ENCODE measurements at places on chromosomes 13 and 19.

DNA sequence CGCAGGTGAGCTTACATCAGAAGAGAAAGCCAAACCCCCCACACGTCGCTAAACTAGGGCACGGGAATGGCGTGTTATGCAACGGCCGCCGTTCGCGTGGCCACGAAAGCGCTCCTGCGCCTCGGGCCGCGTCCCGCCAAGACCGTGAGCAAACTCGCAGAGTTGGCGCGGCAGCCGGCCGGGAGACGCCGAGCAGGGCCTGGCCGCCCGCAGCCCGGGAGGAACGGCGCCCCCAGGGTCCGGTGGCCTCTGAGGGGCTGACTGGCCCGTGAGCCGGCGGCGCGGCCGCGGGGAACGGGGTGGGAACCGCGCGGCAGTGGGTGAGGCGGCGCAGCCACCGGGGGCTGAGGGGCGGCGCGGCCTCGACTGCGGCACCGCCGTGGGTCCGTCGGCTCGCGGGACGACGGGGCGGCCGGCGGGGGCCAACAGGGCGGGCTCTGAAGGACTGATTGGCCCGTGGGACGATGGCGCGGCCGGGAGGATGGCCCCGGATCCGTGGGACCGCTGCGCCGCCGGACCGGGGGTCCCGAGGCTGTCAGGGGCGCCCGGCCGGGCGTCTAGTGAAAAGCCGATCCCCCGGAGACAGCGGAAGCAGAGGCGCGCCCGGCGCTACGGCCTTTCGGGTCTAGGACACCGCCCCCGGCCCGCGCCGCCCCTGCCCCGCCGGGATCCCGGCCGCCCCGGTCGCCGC lies 903 bp downstream of the LATS2 start:
- DNase-seq = no peak

DNA sequence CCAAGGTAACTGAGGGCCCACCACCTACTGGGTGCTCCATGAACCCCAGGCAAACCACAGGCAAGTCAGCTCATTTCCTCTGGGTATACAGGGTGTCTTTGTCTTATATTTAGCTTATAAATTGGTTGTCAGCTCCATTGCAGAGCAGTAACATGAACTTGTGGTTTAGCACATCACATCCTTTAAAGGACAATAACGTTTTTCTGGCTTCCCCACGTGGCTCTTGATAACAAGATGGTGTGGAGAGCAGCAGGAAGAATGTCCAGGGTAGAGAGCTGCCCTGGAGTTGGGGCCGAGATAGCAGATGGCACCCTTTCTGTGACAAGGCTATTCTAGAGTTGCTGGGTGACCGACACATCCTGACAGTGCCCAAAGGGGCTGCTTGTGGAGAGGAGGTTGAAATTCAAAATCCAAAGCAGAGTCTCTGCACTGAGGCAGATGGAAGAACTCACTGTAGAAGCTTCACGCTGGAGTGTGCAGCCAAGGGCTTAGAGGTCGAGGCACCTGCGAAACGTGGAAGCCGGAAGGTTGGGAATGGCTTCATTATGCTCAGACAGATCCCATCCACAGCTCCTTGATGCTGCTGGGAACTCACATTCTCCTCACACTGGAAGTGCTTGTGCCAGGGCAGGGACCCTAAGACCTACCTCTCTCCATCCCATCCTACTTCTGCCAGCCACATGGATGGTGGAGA lies 133.0 kb upstream of the FRY start:
- DNase-seq = no peak

- DNase-seq = no peak
Observed at GRCh38 chr13:41502031-41502430, 44.7 kb downstream of the RGCC start.

DNA sequence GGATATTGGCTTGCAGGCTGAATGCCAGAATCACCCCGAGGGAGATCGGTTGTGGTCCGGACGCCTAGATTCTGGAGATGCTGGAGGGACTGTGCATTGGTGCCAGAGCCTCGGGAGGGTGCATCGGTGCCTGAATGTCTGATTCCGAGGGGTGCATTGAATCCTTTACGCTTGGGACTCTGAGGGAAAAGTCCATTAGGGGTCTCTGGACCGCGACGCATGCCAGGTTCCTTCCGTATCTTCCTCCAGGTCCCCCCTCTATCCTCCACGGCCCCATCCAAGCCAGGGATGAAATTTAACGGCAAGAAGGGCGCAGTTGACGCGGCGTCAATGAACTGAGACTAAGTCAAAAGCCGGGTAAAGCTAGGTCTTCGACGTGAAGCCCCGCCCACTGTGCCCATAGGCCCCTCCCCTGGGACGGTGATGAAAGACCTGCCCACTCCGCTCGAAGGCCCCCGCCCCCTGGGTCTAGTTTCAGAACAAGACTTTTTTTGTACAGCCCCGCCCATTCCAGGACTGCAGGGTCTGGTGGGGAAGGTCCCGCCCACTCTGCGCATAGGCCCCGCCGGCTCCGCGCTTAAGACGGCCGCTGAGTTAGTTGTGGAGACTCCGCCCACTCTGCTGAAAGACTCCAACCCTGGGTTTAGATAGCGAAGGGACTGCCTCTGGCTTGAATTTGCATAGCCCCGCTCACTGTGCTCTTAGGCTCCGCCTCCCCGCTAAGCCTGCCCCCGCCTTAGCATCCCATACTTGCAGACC lies 737 bp downstream of the ZNF575 start:
- DNase-seq = peak; percentile 99

DNA sequence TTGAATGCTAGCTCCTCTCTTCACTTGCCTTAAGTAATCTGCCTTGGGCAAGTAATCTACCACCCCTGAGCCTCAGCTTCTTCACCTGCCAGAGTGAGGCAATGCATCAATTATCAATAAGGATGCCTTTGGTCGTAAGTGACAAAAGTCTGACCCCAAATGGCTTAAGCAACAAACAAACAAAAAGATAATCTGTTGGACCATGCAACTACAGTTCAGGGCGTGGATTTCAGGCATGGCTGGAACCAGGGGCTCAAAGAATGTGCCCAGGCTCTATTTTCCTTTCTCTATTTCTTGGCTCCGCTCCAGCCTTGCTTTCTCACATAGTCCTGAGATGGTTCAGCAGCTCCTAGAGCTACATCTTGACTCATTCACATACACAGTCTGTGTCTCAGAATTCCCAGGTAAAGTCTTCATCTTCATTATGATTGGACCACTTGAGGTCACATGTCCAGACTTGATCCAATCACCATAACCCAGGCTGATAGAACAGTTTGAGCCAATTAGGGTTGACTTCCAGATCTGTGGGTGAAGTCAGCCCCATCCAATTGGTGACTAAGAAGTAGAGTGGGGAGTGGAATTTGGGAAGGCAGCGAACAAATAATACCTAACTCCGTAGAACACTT lies 29.6 kb downstream of the ACSBG2 start:
- peak; percentile 6 for DNase-seq

DNA sequence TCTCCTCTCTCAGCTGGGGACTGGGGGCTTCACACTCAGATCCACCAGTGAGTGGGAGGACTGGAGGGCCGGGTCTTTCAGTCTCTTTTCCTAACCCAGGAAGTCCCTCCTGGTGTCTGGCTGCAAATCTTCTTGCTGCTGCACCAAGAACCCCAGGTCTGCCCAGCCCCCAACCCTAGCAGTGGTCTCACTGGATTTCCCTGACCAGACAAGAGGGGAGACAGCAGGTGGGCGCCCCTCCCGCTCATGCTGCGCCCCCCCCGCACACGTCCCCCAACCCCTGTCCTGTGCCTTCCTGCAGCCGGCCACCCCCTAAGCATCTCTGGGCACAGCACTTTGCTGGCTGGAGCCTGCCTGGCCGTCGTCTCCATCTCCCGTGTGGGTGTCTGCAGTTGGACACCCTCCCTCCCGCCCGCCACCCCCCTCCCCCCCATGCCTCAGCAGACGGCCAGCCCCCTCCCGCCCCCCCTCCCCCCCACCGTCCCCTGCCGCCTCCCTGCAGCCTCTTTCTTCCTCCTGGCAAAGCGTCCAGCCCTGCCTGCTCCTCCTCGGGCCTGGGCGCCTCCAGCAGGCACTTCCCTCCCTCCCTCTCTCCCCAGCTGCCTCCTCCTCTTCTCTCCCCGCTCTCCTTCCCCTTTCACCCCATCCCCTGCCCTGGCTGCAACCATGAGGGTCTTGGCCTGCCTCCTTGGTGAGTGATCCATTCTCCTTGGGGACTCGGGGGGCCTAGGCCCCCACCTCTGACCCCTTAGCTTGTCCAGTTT lies at the start of gene SSC5D:
SSC5D (plus strand) TSS at position 513 of the 764 bp plus-strand sequence; CDS start at position 667, 154 bp downstream.
- DNase-seq = peak; percentile 70

DNA sequence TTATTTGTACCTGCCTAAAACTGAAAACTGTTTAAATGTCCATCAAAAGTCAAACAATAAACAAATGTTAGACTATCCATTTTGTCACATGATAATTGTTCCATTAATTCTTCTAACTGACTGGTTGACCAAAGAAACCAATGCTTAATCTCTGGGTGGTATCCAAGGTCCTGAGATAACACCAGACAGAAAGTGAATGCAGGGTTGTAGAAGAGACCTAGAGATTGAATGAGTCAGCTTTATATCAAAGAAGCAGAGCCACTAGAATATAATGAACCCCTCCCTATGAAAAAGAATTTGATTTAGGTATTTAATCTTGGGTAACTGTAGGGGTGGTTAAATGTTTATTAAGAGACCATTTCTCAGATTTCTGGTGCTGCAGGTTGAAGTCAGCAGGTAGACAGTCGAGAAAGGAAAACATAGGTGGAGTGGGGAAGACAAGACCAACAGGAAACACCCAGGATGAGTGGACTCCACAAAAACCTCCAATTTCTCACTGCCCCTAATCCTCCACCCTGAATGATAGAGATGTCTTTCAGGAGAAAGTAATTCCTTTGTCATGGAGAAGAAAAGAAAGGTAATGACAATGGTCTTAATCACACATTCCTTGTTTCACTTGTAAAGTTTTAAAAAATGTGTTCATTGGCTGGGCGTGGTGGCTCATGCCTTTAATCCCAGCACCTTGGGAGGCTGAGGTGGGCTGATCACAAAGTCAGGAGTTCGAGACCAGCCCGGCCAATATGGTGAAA lies 536.4 kb downstream of the IRS2 start:
- no peak for DNase-seq

DNA sequence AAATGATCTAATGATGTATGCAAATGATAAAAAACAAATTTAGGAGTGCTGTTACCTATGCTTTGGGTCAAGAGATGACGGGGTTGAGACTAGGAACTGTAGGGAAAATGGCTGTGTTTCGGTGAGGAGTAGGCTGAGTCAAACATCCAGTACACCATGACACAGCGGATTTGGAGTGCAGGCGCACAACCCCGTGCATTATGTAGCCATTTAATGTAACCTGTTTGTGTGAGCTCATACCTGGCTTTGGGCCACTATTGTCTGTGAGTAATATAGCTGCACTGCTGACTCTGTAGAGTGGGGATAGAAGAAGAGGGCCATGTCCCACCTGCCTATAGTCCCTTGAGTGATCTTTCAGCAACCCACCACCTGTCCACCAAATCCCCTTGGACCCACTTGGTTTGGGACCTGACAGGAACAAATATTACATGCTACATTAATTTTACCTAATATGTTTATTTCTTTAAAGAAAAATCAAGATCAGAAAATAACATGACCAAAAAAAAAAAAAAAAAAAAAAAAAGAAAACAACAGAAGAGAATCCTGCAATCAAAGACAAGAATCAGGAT lies 95.5 kb upstream of the KLHL1 start:
- DNase-seq = peak; percentile 3

DNA sequence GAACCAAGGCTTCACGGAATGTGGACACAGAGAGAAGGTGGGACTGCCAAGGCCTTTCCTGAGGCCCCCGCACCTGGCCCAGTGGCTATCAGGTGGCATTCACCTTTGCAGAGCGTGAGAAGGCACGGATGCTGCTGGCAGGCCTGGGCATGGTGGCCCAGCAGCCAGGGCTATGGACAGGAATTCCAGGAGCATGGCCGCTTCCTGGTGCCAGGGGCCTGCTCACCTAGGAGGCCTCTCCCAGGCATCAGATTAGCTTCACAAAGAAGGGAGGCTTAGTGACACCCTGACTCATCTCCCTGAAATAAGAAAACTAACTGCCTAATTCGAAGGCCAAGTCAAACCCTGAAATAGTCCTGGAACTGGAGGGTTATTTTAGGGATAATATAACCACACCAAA lies 155.8 kb downstream of the TEX29 start:
- DNase-seq = no peak

All from fibroblast of mammary gland (primary cell).